Stimulated activated CD8-positive, alpha-beta memory T cell treated with anti-CD3 and anti-CD28 coated beads, Interleukin-4, amount 100 ng/mL, for 1 hour (primary cell): ENCODE measurements at places on chromosomes 4 and X.
A peak's percentile ranks its signal among the peaks of the same experiment; 100 is the strongest.

DNA sequence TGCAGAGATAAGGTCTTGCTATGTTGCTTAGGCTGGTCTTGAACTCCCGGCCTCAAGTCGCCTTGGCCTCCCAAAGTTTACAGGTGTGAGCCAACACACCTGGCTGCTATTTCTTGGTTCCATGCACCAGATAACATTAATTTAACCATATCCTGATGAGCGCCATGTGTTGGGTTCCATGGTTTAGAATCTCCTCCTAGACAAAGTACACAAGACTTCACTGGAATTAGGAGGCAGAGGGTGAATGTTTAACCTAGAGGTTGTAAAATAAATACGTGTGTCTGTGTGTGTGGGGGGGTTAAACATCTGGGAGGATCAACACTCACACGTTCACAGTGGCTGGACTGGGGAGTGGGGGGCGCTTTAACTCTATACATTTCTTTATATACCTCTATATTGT is 32.4 kb upstream of the SORCS2 start:
- DNase-seq: no peak

DNA sequence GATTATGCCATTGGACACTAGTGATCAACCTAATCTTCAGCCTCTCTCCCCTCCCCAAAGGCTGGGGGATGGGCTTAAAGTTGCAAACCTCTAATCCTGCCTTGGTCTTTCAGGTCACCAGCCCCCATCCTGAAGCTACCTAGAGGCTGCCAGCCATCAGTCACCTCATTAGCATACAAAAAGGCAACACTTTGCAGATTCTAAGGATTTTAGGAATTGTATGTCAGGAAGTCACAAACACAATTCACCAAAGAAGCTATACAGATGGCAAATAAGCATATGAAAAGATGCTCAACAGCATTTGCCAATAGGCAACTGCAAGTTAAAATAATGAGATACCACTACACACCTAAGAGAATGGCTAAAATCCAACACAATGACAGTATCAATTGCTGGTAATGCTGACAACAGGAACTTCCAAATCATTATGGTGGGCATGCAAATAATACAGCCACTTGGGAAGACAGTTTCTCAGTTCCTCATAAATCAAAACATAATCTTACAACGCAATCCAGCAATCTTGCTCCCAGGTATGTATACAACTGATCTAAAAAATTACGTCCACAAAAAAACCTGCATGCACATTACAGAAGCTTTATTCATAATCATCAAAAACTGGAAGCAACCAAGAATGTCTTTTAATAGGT is 9.0 kb upstream of the PIM2 start:
- DNase-seq: no peak

- no peak for DNase-seq
These were observed 375.2 kb downstream of the UBE2NL start for GRCh38 chrX:144259054-144259453.

DNA sequence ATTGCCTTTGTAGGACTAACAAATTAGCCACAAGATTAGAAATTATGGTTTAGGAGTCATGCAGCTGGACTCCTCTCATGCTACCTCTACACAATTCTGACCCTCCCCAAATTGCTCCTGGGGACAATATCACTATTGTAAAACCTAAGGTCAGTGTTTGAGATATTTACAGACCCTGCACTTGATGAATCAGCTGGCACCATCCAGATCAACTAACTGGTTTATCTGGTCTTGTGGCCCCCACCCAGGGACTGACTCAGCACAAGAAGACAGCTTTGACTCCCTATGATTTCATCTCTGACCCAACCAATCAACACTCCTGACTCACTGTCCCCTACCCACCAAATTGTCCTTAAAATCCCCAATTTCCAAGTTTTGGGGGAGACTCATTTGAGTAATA is 192.4 kb downstream of the STPG2 start:
- no peak for DNase-seq

- no peak for DNase-seq
These were observed 168.5 kb upstream of the CXCL13 start for GRCh38 chr4:77437079-77437478.

DNA sequence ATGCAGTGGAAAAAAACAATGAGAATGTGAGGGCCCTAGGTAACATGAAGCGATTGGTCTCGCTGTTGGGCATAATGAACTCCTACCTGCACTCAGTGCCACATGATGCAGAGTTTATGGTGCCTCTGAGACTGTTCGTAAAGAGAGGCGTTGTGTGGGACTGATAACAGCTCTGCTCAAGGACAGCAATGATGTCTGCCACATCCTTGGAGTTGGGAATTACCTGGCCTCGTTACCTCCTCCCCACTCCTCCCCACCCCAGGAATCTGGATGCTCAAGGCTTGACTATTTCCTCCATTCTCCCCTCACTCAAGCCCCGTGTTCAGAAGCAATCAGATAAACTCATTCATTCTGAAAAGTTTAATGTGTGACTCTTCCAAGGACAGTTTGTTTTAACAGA is 148.0 kb upstream of the JADE1 start:
- no peak for DNase-seq

- no peak for DNase-seq
These were observed 101.5 kb upstream of the LIMCH1 start for GRCh38 chr4:41436419-41436818.

DNA sequence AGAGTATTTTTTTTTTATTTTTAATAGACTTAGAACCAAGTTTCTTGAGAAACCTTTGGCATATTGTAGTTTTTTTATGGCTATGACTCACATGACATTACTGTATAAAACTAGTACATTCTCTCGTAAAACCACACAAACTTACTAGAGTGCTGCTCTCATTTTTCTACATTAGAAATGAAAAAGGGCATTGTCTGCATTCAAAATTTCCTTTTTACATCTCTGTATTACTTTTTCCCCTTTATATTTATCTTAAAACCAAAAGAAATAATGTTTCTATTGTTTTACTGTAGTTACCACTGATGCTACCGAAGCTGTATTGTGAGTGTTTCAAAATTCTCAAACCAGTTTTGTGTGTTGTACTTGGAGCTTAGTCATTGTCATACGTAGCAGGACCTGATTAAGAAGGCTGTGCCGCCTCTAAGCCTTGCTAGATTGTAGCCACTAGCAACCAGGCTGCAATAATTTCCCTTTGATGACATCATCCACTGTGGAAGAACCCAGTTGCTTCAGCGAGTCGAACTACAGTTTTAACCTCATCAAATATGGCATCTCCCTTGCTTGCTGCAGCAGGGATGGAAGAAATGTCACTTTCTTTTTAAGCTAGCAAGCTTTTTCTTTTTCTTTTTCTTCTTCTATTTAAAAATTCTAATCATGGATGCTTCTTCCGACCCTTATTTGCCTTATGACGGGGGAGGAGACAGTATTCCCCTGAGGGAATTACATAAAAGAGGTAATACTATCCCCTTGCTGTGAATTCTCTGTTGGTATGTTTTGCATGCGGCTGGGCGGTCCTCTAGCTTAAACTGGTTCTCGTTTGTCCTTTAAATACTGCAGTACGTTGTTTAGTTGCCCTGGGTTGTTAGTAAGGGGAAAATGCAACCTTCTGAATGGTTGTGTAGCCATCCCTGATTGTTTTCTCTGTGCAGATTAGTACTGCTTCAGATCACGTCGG is 39.6 kb downstream of the CLCN3 start:
- peak; percentile 49 for DNase-seq

DNA sequence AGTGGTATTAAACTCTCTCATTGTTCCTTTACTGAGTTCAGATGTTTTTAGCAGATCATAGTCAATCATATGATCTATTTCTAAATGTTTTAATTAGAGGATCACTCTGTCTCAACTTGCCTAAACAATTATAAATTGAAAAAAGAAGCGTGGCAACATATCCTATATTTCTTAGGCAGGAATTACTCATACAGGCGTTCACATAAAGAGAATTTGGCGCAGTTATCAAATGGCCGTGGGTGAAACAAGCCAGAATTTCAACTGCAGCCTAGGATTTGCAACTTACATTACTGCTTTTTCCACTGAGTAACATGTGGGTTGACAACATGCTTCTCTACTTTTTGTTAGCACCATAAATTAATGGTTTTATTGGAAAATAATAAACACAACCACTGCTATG is 141.3 kb downstream of the CPE start:
- DNase-seq: no peak

DNA sequence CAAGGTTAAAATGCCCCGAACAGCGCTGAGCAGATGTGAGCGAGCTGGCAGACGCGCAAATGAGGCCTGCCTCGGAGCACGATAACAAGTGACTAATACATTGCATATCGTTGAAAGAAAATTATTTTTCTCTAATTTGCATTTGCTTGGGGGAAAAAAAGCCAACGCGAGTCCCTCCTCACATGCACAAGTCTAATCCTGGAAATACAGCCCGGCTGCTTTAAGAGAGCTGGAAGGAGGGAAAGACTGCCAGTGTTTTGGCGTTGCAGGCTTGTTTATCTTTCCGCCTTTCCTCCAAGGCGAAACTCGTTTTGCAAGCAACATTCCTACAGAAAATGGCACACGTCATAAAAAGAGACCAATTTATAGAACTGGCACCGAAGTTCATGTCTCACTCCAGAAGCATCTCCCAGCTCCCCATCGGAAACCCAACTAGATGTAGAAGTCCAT is 12.6 kb downstream of the BCOR start:
- no peak for DNase-seq
